ENCODE measurements at places on chromosomes 3 and 15.

DNA sequence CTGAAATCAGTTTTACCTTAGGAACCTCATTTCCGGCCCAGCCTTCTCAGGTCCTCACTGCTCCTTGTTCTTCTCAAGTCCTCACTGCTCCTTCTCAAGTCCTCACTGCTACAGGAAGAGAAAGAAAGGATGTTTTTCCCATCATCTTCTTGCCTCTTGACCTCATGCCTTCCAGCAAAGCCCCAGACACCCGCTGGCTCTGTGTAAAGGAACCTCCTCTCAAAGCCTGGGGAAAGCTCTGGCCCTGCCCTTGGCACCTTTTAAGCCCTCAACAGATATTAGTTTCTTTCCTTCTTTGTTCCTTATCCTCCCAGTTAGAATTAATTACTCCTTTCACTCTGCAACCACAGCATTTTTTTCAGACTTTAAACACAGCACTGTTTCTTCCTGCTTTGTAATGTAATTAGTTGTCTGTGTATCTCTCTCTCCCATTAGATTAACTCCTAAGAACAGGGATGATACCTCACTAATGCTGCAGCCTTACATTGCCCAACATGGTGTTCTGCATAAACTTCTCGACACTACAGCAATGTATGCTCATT lies 4.0 kb upstream of the WDR49 start:
- no peak for DNase-seq

- DNase-seq: no peak
Observed at GRCh38 chr3:39013921-39014509, 37.7 kb downstream of the SCN11A start.

DNA sequence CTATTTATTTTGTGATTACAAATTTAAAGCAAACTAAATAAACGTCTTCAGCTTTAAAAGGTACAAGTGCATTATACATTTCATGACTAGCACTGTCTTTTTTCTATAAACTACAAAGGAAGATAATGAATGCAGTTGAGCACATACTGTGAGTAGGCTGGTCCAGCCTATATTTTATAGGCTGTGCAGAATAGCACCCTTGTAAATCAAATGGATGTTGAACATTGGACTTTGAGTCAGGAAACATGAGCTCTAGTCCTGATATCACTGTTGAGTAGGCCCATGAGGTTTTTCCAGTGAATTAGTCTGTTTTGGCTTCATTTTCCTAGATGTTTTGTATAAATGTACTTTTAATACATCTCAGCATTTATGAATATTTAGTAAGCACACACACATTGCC lies 447.3 kb upstream of the KCNMB2 start:
- DNase-seq: no peak

- DNase-seq: no peak
Observed at GRCh38 chr3:152445212-152445611, 176.5 kb downstream of the MBNL1 start.

DNA sequence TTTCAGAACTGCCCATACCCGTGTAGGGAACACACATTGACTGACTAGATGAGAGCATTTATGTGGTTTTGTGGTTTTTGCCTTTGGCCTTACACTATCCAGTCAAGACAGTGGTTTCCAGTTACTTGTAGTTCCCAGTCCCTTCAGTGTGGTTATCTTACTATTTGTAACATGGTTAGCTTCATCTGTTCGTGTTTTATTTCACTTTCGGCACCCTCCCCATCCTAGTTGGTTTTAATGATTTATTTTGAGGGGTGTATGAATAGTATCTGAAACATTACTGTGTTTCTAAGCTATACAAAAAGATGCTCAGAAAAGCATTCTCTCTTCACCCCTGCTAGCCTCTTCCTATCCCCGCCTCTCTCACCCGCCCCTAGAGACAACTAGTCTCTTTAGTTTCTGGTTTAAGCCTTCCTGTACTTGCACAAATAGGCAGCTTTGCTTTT lies 14.1 kb downstream of the LYSMD4 start:
- peak; percentile 53 for DNase-seq

DNA sequence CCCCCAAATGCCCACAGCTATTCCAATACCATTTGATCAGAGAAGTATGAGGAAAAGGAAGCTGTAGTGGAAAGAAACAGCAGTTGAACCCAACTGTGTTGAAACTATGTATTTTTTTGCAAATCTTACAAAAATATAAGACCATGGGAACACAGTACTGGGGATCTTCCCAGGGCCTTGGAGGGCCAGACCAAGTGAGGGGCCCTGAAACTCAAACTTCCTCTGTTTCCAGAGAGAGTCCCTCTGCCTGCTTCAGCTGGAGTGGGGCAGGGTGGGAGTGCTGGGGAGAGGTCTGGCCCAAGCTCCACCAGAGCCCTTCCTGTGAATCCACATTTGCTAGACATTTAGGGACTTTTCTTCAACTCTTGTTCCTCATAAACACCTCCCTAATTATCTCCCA lies 263.9 kb downstream of the CHST2 start:
- DNase-seq: no peak

DNA sequence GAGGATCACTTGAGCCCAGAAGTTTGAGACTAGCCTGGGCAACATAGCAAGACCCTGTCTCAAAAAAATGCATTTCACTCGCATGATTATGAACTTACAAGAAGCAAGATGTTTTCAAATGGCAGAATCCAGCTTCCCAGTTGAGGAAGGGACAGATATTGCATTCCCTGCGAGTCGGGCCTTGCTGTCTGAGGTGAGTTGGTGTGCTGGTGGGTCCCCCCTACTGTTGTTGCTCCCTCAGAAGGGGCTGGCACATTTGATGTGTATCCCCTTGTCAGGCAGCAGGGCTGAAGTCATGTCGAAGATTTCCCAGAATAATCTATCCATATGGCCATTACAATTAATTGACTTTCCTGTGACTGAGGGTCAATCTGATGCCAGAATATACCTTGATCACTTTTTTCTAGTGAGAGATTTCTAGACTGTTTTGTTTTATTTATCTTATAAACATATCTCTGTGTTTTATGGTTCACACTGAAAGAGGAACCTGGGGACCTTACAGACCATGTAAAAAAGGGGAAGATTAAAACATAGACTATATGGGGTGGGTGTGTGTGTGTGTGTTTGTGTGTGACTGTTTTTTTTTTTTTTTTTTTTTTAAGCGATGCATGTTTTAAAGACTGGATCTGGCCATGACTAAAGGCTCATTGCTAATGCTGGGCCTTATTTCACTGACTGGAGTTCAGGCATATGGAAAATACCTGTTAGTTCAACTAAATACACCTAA lies 112.1 kb upstream of the MRPS22 start:
- DNase-seq: no peak

GRCh38 chr3:194197981-194198695 lies 62.2 kb downstream of the HES1 start:
- DNase-seq: no peak

DNA sequence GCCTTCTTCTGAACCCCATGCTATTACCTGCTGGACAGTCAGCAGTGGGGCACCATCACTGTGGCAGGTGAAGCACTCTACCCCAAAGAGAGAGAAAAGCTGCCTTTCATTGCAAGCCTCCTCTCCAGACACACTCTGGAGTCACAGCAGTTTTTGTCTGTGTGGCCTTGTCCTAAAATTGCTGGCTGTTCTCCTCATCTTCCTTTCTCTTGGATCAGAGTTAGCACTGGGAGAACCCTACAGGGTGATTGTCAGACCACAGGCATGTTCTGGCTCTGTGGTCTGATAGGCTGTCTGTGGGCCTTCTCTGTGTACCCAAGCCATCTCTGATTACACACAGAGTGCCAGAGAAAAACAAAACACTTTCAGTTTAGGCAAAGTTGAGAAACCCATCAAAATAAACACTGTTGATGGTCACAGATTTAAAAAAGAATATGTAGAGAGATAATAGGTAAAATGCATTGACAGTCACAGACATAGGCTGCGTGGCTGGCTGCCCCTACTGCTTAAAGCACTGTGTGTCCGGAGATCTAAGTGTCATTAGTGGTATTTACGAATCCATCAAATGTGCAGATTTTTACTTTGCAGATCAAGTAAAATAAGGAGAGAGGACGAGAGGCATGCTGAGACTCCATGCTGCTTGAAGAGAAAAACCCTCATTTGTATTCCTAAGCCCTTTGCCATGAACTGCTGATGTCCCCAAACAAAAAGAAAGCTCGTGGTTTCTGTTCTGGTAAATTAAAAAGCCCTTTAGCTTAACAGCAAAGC lies 689.9 kb downstream of the TUSC7 start:
- peak; percentile 16 for DNase-seq

DNA sequence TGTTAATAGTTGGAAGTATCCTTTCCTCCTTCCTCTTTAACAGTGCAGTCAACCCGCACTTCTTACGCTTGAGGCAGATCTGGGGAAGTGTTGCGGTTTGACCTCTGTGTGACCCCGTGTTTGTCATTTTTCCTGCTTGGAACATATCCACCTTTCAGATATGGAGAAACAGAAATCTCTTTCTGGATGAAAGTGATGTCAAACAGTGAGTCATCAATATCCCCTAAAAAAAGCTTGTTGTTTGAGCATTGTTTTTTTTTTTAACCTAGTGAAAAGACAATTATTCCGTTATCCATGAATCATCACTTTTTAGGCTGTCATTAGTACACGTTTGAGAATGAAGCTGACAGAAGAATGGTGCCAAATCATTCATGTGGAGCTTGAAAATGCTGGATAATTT lies 293.7 kb downstream of the ARPP21 start:
- DNase-seq: peak; percentile 97

DNA sequence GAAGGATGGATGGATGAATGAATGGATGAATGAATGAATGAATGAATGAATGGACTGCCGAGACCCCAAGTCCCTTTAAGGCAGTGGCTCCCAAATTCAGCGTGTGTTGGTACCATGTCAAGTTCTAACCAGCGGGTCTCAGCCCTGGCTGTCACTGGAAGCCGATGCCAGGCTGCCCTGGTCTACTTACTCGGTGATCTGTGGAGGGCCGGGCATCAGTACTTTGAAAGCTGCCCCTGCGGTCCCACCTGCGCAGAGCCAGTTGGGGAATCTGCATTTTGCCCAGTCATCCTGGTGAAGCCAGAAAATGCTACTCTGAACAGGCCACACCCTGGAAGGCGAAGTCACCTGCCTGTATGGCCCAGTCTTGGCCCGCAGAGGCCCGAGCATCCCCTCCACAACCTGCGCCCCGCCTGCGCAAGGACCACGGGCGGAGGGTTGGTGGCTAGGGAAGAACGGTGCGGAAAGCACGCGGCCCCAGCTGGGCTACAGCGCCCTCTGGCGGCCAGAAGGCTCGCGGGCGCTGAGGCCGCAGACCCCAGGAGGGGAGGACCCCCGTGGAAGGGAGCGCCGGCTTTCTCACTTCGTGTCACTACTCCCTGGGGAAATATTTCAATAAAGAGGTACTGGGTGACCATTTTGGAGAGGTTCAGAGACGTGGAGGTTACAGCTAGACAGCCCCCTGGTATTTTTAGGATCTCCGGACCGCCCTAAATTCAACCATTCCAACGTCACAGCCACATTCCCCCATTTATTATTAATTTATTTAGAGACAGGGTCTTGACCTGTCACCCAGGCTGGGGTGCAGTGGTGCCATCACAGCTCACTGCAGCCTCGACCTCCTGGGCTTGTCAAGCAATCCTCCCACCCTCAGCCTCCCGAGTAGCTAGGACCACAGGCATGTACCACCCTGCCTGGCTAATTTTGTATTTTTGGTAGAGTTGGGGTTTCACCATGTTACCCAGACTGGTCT lies 34.9 kb downstream of the PRKCD start:
- DNase-seq: peak; percentile 49

DNA sequence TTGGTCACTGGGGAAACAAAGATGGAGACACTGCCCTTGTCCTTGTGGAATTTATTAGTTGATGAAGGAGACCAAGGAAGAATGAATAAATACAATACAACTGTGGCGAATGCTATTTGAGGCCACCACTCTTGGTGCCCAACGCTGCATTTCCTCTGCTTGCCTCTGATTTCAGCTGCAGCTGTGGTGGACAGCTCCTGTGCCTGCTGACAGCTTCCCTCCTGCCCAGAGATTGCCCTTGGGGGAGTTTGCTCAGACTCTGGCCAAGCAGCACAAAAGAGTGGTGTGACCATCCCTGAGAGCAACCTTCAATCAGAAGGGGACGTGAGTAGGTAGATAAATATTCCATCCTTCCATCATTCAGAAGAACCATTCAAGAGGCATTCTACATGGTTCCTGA lies 64.6 kb upstream of the FHIT start:
- peak; percentile 2 for DNase-seq

GRCh38 chr3:157832588-157832987 lies 273.6 kb downstream of the SHOX2 start:
- DNase-seq: no peak

DNA sequence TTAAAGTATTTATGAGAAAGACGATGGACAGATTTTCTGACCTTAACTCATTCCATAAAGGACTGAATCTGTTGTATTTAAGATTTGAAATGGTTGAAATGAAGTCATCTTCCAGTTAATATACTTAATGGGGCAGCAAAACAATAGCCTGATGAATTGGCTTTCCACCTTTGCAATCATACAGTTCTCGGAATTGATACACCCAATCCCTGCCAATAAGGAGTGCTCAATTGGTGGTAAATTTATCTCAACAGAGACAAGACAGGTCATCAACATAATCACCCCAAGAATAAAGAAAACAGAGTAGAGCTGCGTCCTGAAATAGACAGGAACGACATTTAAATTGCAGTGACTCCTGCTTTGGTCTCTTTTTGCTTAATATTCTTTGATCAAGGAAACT lies 11.2 kb downstream of the ANXA2 start:
- DNase-seq: no peak

DNA sequence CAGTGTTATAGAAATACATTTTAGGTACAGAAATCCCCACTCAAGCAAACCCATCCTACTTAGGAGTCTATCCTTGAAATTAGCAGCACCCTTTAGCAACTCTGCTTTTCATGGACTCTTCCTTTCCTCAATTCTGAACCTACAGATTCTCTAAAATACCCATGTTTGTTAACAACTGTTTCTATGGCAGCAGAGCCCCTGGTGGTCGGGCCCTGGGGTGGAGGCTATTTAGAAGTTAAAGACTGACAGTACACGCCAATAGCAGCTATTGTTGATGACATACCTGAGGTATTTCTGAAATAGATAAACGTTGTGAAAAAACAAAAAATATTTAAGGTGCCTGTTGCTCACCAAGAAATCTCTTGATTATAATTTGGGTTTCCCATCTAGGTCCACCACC lies 23.4 kb upstream of the NRG4 start:
- DNase-seq: no peak

DNA sequence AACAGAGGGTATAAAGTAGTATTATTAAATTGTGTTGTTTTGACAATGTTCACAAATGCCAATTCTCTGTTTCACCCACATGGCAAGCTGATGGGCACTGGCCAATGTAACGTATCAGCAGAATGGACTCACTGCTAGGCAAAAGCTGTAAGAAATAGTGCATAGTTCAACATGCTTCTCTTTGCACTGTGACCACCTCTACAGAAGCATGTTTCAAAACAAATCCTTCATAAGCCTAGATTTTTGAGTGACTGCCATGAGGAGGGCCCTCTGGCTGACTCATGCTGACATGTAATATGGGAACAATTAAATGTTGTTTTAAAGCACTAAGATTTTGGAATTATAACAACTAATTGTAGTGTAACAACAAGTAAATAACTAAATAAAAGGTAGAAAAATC lies 3.2 kb downstream of the GBE1 start:
- DNase-seq: peak; percentile 77

Measured in fibroblast of pulmonary artery (primary cell).